Activated CD4-positive, alpha-beta T cell treated with anti-CD3 and anti-CD28 coated beads, Interleukin-2, amount 50 U/mL, for 16 hours (primary cell): ENCODE measurements at places on chromosomes 4 and X.
A peak's percentile ranks its signal among the peaks of the same experiment; 100 is the strongest.

DNA sequence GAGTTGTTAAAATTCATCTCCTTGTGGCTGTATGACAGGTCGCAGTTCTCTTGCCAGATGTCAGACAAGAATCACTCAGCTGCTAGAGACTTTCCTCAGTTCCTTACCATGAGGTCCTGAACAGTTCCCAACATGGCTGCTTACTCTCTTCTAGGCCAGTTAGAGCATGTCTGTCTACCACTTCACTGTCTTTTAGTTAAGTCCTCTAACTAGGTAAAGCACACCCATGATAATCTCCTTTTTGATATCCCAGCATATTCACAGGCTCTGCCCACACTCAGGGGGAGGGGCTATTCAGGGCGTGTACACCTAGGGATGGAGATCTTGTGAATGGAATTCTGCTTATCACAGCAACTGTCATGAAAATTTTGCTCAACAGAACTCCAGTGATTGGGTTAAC lies 190.1 kb downstream of the ADAMTS3 start:
- DNase-seq, result no peak

DNA sequence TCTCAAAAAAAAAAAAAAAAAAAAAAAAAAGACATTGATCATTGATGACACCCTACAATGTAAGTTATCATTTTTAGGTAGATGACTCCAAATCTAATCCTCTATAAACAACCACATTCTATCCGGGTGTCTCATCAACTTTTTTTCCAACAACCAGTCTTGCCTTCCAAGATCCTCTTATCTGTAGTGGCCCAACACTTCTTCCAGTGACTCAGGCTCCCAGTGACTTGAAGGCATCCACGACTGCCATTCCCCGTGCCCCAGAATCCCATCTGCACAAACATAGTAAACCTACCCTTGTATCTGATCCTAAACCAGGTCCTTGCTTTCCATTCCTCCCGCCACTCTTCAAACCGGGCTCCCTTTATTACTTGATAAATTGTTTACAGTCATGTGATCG lies 15.6 kb upstream of the TSPAN5 start:
- DNase-seq, result no peak

GRCh38 chr4:186878203-186878776 lies 154.6 kb upstream of the FAT1 start:
- DNase-seq, result no peak

- no peak for DNase-seq
Measured at GRCh38 chr4:71375494-71375893, 36.7 kb downstream of the SLC4A4 start.

- DNase-seq, result no peak
Measured at GRCh38 chr4:168618577-168619265, 121.9 kb downstream of the PALLD start.

DNA sequence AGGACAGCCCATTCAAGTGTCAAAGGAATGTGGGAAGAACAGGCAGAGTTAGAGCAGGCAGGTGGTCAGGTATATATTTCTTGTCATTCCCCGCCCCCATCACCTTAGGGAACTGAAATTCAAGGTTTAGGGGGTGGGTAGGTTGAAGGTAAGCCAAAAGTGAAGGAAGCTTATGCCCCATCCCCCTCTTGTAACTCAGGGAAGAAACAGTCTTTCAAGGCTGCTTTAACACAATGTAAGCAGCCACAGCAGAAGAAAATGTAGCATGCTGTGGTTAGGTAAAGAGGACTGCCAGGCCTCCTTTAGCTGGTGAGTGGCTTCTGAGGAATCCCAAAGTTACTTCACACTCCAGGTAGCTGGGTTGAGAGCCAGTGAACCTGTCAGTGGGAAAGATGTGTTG lies 122.3 kb downstream of the RS1 start:
- DNase-seq, result no peak

DNA sequence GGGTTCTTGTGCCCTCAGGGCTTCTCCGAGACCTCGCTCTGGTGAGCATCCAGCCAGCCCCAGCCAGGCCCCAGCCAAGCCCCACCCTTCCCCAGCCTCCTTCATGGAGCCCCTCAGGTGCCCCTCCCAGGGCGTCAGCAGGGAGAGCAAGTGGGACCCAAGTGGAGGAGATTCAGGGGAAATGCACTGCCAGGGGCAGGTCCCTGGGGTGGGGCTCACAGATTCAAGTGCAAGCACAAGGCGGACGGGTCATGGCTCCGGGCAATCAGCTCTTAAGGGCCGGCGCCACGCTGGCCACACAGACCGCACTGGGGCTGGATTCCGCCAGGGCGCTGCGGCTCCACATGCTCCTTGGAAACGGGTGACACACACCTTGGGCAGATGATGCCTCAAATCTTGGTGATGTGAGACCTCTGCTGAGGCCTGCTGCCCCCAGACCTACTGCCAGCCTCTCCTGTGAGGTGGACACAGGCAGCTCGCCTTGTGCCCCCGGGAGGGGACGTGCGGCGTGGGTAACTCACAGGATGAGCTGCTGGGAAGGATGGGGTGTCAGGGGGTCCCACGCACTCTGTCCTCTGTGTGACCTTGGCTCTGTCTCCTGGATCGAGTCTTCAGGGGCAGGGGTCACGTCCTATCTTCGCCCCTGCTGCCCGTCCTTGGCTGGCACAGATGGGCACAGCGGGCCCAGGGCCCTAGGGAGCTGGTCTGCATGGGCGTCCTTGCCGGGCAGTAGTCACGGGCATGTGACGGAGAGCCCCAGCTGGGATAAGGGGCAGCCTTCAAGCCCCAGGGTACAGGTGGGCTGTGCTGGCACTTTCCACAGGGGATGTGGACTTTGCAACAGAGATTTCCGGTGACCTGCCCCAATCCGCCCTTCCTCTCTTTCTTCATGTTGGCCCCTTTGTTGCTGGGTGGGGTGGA lies 17.1 kb downstream of the NAT8L start:
- no peak for DNase-seq

DNA sequence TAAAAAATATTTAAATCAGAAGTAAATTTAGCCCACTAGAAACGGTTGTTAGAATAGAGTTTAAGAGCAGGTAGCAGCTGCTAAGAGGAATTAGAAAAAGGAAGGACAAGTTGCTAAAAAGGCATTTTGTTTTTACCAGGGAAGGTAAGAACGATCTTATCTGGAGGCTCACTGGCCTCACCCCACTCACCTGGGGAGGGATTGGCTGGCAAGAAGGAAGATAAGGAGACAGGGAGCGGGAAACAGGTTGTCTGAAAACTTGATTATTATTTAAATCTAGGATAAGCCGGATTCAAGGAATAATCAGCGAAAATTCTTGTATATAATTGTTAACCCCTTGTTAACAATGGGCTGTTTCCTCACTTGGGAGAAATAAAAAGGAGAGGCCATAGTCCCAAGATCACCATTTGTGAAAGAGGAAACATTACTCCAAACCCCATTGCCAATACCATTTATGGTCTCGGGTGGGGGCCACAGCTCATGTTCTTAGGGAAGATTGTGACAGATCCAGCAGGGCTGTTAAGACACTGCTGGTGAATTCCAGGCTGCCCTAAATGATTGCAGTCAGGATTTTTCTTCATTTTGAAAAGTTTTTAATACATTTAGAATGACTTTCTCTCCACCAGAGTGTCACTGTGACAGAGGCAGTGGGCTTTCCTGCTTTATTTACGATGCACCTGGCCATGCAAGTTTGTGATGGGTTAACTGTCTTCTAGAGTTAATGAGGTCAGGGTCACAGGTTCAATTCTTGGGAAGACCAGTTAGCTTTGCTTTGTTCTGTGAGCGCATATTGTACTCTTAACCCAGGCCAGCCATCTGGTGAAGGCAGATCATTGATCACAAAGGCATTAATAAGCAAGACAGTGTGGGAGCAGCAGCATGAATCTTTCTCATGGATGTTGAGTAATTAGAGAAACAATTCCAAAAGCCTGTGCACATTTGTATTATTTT lies 106.6 kb downstream of the CEP135 start:
- no peak for DNase-seq

DNA sequence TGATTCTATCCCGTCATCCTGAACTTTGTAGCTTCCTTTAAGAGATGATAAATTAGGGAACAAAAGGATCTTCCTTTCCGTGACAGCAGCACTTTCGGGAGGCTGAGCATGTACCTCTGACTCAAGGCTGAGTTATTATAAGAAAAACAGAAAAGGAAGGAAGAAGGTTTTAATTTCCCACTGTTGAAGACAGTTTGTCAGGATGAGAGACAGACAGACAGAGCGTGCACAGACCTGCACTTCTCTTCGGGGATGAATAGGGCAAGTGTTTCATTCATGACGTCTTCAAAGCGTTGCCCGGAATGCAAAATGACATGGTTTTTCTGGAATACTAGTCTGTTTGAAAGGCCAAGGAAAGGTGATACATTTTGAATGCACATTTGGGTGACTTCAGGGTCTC lies 405.3 kb upstream of the FAT1 start:
- no peak for DNase-seq

GRCh38 chr4:8345946-8346814 lies 76.6 kb downstream of the HTRA3 start:
- no peak for DNase-seq

DNA sequence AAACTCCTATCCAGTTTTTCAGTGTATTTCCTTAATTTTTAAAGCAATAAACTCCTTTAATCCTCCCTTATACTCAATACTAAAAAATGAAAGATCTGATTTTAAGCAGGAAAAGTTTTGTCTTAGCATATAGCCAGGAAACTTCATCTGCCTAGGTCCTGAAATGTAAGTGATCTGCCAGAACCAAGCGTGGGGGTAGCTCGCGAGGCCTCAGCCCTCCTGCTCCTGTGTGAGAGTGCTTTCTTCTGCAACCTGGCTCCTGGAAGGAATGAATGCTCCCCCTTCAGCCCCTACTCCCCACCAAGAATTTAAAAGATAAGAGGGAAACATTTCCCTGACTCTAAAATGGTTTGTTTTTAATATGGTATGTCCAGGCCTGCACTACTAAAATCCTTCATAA lies 160.1 kb downstream of the CBR4 start:
- no peak for DNase-seq

DNA sequence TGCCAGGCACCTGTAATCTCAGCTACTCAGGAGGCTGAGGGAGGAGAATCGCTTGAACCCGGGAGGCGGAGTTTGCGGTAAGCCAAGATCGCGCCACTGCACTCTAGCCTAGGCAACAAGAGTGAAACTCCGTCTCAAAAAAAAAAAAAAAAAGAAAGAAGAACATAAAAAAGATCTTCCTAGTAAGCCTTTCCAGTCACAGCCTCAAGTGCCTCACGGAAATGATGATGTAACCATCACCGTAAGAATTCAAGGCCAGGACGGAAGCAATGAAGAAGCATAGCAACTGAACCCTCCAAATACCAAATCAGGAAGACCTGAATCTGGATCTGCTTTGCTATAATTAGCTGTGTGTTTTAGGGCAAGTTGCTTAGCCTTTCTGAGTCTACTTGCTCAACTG lies 28.8 kb downstream of the RBM47 start:
- DNase-seq, result no peak

DNA sequence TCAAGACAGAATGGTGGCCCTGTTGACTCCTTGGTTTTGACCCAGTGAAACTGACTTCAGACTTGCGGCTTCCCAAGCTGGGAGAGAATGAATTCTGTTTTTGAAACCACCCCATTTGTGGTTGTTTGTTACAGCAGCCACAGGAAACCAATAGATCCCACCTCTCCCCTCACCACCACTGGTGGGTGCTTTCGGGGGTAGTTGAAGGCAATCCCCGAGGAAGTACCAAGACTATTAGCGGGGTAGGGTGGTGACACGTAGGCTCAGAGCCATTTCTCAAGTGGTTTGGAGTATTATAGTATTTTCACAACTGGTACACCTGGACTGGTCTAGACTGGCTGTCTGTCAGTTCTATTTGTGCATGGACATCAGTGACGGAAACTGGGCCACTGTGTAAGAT lies 189.1 kb upstream of the RBPJ start:
- peak; percentile 53 for DNase-seq

DNA sequence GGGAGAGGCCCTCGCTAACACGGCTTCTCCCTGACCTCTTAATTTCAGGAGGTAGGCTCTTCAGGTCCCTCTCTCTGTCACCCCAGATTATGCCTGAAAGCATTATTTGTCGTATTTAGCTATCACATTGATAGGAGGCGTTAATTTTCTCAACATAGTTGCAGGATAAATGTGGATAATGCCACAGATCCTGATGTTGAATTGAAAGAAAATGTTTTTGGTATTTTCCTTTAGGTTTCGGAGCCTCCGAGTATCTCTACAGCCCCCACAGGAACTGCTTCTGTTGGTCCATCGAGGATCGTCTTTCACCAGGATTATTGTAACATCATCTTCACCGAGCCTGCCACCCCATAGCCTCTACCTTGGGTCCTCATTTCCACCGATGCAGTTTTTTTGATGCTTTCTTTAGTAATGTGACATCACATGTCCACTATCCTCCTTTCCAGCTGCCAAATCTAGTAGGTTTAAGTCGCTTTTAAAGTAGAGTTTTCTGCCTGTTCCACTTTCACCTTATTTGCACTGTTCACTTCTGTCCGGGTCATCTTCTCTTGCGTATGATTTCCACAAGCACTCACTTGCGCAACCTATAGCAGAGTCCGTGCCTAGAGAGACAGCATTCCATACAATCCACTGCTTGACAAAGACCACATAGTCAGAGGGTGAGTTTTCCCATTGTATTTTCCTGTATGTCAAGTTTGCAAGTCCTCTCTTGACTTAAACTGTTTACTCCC lies 665 bp downstream of the TIGD2 start:
- no peak for DNase-seq

DNA sequence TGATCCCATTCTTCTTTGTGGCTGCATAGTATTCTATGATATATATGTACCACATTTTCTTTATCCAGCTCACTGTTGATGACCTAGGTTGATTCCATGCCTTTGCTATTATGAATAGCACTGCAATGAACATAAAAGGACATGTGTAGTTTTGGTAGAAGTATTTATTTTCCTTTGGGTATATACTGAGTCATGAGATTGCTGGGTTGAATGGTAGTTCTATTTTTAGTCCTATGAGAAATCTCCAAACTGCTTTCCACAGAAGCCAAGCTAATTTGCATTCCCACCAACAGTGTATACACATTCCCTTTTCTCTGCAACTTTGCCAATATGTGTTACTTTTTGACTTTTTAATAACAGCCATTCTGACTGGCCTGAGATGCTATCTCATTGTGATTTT lies 278.3 kb downstream of the PCDH18 start:
- no peak for DNase-seq

GRCh38 chr4:182547435-182547834 lies 304.2 kb downstream of the TENM3 start:
- peak; percentile 72 for DNase-seq

DNA sequence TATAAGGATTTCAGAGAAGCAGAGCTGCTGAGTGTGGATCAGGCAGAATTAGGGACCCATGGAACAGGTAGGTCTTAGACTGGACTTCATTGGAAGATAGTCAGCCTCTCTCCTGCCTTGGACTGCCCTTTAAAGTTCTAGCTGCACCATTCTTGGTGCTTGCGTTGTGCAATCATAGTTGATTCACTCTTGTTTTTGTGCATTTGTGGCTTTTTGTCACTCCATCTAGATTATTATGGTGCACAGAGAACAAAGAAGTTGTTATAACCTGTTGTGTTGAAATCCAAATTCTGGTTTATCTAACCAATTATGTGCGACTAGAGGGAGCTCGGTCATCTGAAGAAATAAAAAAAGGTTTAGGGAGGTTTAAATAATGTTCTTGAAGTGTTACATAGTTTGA lies 59.3 kb downstream of the JADE1 start:
- no peak for DNase-seq
